Epithelial cell of prostate (primary cell): ENCODE measurements at places on chromosomes 5 and 9.

DNA sequence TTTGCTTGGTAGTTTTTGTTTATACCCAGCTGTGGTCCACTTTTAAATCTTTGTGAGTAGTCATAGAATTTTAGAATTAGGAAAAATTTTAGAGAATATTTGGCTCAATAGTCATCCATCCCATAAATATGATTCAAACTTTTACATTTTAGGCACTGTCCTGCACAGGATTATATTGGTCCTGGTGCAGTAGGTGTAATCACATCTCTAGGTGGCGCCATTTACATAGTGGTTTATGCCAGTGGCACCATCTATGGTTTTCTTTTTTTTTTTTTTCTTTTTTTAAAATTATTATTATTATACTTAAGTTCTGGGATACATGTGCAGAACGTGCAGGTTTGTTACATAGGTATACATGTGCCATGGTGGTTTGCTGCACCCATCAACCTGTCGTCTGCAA is 260.7 kb upstream of the KCNN2 start:
- no peak for DNase-seq

GRCh38 chr5:164555809-164556208 is 1050.4 kb downstream of the MAT2B start:
- DNase-seq: no peak

DNA sequence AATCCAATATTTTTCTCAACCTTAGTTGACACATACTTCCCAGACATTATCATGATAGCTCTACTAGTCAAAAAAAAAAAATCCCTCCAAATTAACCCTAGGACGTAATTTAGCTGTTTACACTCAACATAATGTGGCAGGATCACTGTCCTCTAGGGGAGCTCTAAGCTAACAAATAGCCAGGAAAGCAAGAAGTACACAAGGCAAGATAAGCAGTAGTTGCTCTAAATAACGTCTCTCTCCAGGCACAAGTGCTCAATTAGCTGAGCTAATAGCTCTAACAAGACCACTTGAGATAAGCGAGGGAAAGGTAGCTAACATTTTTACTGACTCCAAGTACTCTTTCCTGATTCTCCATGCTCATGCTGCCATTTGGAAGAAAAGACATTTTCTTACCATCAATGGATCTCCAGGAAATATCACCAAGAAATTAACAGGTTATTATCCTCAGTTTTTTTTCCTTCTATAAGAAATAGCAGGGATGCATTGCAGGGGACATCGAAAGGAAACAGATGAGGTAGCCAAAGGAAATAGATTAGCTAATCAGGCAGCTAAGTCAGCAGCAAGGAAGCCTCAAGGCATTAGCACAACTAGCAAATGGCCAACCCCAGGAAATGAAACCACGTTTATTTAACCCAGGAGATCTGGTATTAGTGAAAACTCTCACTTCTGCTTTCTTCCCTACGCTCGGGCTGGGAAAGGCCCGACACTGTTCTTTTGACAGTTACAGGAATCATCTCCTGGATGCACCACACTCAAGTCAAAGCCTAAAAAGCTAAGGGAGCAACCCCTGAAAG is 614.1 kb downstream of the PTPRD start:
- no peak for DNase-seq

DNA sequence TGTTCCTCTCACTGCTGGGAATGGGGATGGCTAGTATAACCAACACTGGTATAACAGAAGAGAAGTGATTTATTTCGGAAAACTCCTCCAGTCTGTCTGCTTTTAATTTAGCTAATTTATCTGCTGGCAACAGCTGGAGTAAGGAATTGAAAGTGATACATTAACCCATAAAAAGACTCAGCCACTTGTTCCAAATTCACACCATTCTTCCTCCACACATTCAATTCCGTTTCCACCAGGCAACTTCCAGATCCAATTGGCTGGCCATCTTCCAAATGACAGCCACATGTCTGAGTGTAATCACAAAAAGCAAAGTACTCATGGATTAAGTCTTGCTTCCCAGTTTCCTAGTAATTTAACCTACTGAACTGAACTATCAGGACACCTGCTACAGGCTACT is 77.1 kb upstream of the RETREG1 start:
- no peak for DNase-seq

DNA sequence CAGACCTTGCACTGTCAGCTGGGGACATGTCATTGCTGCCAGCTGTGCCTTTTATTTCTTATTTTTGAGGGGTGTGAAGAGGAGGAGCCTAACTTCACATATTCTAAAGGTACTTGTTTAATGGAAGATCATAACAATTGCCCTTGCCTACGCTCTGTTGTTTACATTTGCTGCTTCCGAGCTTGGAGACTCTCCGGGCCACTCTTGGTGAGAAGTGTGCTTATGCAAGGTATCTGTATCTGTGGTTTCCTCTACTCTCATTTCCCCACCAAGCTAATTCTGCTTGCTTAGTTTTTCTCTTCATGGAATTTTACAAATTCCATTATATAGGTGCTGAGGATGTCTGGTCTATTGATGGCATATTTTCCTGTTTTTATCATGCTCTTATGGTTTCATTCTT is 105.3 kb downstream of the RASGRF2 start:
- no peak for DNase-seq

- no peak for DNase-seq
Observed at GRCh38 chr5:67401172-67401571, 204.6 kb upstream of the CD180 start.

DNA sequence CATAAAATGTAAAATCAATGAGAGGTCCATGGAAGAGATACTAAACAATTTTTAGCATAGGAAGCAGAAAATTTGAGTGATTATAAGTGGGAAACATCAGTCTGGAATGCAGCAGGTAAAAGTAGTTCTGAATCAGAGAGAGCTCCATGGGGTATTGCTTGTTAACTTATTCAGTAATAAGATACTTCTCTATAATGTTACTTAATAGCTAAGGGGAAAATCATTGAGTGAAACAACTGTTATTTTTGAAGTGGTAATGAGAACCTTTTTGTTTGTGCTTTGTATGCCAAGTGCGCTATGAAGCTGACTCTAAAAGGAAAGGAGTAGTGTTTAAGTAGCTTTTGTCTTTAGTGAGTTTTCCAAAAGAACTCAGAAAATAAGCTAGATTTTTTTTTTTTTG is 95.2 kb downstream of the ERBIN start:
- DNase-seq: no peak

DNA sequence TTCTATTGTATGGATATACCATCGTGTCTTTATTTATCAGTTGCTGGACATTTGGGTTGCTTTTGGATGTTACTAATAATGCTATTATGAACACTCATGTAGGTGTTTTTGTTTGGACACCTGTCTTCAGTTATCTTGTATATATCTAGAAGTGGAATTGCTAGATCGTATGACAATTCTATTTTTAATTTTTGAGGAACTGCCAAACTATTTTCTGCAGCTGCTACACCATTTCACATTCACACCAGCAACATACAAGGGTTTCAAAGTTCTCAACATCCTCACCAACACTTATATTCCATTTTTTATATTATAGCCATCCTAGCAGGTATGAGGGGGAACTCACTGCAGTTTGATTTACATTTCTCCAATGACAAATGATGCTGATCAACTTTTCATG is 324.6 kb downstream of the CAAP1 start:
- no peak for DNase-seq

DNA sequence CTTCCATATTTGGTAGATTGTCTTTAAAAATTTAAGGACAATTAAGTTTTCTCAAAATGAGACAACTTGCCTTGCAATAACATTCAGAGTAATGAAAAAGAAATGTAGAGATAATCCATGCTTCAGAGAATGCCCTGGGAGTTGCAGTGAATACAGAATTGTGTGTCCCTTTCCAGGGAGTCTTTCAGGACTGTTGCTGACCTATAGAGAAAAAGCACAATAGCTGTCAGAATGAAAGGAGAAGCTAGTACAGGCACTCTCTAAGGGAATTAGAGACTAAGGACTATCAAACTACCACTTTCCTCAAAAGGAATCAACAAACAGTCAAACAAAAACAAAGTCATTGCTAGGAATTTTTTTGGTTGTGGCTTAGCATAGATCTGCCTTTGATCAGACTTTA is 93.0 kb downstream of the CCDC192 start:
- no peak for DNase-seq

DNA sequence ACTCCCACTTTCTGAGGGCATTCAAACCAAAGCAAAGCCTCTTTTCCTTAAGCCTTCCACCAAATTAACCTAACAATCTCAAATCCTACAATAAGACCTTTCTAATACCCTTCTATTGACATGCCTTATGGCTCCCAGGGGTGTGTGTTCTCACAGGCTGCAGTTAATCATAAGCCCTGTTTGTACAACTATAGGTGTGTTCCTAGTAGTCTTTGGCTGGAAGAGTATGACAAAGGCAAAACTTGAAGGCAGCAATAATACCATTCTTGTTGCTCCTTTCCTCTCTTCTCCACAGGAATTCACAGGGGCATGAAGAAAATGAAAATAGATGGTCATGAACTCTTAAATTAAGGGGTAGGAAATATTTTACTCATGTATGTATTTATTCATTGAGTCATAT is 10.9 kb upstream of the FBXO38 start:
- peak; percentile 48 for DNase-seq

DNA sequence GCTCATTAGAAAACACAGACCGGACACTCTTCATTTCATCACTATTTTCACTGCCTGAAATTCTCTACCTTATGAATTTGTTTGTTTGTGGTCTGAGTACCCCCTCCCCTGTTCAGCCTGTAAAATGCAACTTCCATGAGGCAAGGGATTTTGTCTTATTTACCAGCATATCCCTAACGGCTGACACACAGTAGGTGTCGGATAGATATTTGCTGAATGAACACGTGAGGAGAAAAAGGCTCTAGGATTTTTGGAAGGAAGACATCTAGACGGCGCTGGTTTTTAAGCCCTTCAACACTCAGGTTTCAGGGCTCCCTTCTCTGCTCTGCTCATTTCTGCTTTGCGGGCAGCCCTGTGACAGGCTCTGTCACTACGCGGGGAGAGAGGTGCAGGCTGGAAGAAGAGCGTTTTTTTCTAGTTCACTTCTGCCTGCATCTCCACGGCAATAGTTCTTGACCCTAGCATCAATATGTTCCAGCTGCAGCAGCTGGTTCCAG is 41.0 kb downstream of the KCNMB1 start:
- DNase-seq: no peak

DNA sequence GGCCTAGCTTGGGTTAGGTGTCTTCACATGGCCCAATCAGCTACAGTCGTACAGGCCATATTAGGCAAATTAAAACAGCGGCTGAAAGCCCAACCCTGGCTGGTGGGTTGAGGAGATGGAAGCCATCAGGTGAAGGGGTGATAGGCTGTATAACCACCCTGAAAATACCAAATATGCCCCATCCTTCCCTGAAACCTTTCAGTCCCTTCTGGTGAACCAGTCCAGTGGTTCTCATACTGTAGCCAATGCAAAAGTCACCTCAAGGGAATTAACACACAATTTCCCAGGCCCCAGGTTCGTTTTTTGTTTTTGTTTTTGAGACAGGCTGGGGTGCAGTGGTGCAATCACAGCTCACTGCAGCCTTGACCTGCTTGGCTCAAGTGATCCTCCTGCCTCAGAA is 19.8 kb upstream of the KCNV2 start:
- DNase-seq: no peak

DNA sequence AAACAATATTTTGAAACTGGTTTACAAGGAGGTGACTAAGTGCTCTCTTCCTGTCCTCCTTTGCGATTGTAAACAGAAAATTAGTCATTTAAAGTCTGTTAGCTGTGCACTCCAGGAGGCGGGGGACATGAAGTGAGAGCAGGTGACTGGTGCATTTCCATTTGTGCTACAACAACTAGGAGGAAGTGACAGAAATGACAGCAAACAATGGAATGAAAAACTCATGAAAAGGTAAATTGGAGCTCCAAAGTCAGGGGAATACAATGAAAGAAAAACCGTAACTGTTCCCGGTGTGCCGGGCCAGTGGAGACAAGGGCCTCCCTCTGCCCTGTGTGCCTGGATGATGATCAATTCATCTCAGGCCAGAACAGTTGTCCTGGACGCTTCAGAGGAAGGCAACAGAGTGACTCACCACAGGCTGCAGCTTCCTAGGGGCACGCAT is 439.9 kb downstream of the GADD45G start:
- DNase-seq: no peak

- no peak for DNase-seq
Observed at GRCh38 chr9:82423700-82424099, 435.1 kb downstream of the SPATA31D1 start.

- no peak for DNase-seq
Observed at GRCh38 chr9:93623753-93624152, 47.4 kb downstream of the PHF2 start.

GRCh38 chr5:173192561-173192960 is 42.4 kb downstream of the NKX2-5 start:
- no peak for DNase-seq

GRCh38 chr9:88980740-88981203 is 10.5 kb upstream of the S1PR3 start:
- no peak for DNase-seq

DNA sequence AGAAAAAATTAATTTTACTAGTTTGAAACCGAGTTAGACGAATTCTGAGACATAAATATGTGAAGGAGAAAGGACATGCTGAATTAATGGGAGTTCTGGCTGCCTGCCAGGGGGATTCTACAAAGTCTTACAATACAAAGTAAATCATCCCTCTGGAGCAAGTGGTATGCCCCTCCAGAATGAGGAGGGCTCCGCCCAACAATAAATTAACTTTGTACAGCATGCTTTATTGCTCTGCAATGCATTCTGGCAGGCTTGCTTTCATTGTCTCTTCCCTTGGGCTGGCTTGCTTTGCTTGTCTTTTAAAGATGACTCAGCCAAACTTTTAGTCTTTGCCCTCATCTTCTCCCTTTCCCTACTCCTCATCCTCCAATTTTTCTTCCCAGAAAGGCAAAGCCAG is 11.7 kb upstream of the PCDHB1 start:
- DNase-seq: no peak
